A673 (cell line): ENCODE measurements at places on chromosomes 7 and 10. TPM values are rescaled to one million over a fixed set of nuclear protein-coding genes. Genes with fewer than 3 reads are reported as not detected.
A peak's percentile ranks its signal among the peaks of the same experiment; 100 is the strongest.

IL6 gene
- not detected in 2 replicates for total RNA-seq

- DNase-seq, result no peak
Measured at GRCh38 chr7:54260941-54261371, 281.2 kb upstream of the VSTM2A start.

ASB10 gene
- not detected in 2 replicates for total RNA-seq

- DNase-seq, result peak; percentile 31
Measured at GRCh38 chr10:59688921-59689351, 20.7 kb downstream of the SLC16A9 start.

GRCh38 chr10:19930936-19931893 lies 115.0 kb downstream of the PLXDC2 start:
- DNase-seq, result peak; percentile 85
